ENCODE measurements at places on chromosomes 4 and X.
A peak's percentile ranks its signal among the peaks of the same experiment; 100 is the strongest.

- DNase-seq, result peak; percentile 7
Observed at GRCh38 chr4:158193171-158193749, 17.0 kb upstream of the TMEM144 start.

DNA sequence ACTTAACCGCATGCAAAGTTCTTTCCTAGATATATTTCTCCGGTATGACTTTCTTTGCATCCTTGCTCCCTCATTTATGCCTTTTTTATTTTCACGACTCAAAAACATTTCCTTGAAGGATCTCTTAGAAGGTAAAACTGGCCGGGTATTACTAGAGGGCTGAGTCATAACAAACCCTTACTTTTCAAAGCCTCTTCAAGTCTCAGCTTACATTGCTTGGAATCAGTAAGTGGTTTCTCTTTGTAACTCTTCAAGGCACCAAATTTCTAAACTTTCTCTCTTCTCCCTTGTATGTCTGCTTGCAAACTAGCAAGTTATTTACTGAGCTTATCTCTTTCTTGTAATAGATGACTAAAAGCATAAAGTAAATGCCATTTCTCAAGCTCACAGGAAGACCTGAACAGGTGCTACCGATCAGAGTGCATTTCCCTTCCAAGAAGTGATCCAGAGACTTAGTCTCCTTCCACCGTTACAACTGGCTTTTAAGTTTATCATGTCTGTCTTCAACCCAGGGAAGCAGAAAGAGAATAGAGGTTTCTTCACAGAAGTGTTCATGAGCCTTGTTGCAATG is 75.5 kb downstream of the ANXA10 start:
- no peak for DNase-seq

DNA sequence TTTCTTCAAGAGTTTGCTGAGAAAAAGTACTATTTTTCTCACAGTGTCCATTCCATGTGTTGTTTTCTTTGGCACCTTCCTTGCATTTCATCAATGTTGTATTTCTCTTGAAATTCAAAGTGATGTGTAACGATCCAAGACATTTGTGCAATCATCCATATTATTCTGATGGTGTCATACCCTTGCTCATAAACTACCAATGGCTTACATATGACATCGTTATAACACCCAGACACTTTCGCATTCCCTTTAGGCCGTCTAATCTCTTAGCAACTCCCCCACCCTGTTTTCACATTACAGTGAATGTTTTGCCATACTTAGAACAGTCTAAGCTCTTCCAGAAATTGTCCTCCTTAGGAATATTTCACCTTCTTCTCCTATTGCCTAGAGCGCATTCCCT is 1779.0 kb downstream of the PCDH7 start:
- no peak for DNase-seq

- no peak for DNase-seq
Observed at GRCh38 chr4:115485402-115485801, 372.0 kb upstream of the NDST4 start.

- no peak for DNase-seq
Observed at GRCh38 chrX:153668423-153669173, 5.0 kb downstream of the PNCK start.

- DNase-seq, result no peak
Observed at GRCh38 chr4:186236126-186236525, 8.8 kb downstream of the KLKB1 start.

DNA sequence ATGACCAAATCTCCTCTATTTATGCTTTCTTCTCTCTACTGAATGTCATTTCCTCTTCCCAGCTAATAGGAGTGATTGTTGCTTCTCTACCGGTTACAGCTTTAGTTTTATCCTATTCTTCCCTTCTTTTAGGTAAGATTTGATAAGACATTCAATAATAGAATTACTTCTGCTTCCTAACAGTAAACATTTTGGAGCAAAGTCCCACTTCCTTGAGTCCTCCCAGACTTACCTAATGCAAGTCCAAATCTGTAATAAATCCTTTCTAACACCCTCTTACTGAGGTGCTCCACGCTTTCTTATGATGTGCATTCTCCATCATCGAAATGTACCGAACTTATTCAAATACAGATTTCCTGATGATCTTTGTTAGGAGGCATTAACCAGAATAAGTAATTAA is 79.2 kb upstream of the GPM6A start:
- no peak for DNase-seq

DNA sequence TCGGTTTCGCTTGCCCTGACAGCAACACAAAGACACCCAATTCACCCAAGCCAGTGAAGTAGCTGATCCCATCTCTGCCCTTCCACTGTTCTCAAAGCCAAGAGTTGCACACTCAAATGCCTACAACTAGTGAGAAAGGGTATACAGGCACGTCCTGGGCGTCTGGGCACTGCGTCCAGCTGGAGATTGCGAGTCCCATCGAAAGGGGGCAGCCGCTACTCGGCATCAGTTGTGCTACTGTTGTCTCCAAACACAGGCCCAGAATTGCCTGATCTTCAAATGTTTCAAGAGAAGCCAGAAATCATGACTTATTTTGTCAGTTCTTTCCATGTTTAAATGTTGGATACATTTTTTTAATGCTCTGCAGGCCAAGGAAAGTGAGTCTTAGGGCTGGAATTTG is 487.8 kb downstream of the BCOR start:
- DNase-seq, result no peak

DNA sequence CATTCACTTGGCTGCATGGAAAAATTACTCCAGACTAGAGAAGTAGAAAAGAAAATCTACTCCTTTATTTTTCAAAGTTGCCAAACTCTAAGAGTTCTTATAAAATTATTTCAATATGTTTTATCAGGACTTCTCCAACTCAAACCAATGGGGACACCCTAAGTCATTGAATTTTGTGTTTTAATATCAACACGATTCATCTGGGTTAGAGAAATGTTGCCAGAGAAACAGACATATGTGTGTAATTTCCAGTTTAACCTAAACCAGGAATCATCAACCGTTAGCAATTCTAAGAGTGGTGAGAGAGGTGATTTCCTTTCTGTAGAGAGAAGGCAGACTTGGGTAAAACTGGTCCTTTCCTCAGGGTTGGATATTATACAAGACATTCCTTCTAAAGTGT is 291.8 kb downstream of the LDB2 start:
- DNase-seq, result no peak

- DNase-seq, result peak; percentile 2
Observed at GRCh38 chr4:110959041-110959643, 336.3 kb upstream of the PITX2 start.

DNA sequence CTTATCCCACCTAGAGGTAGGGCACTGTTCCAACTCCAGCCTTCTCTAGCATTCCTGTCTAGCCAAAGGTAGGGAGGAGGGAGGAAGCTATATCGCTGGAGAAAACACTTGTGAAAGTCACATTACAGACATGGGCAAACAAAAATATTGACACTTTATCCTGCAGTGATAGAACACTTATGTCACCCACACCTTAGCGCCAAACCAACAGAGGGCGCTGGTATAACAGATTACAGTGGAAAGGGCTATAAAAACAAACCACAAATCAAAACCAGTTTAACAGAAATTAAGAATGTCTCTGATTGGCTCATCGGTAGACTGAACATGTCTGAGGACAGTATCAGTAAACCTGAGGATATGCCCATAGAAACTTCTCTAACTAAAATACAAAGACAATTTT is 451.3 kb downstream of the TLL1 start:
- DNase-seq, result peak; percentile 10

DNA sequence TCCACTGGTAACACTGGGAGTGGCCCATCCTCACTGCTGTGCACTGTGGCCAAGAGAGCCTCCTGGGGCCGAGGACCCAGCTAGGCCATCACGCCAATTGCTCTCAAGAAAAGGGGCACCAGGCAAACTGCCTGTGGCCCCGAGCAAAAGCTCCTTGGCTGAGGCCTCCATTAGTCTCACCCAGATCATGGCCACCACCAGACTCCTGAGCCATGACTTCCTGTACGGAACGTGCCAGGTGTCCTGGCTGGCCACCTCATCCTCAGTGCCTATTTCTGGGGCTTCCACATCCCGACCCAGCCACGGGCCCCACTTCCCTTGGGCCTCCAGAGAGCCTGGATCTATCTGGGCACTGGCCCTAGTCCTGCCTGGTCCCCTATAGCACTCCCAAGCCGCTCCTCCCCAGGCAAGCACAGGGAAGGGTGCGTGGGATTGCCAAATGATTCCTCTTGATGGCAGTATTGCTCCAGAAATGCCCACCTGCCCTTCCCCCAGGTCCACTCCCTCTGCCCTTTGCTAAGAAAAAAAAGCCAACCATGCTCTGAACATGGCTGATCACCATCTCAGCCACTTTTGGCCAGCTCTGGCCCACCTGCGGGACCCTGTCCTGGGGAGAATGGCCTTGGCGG is 212.6 kb upstream of the AGTR2 start:
- DNase-seq, result peak; percentile 7

DNA sequence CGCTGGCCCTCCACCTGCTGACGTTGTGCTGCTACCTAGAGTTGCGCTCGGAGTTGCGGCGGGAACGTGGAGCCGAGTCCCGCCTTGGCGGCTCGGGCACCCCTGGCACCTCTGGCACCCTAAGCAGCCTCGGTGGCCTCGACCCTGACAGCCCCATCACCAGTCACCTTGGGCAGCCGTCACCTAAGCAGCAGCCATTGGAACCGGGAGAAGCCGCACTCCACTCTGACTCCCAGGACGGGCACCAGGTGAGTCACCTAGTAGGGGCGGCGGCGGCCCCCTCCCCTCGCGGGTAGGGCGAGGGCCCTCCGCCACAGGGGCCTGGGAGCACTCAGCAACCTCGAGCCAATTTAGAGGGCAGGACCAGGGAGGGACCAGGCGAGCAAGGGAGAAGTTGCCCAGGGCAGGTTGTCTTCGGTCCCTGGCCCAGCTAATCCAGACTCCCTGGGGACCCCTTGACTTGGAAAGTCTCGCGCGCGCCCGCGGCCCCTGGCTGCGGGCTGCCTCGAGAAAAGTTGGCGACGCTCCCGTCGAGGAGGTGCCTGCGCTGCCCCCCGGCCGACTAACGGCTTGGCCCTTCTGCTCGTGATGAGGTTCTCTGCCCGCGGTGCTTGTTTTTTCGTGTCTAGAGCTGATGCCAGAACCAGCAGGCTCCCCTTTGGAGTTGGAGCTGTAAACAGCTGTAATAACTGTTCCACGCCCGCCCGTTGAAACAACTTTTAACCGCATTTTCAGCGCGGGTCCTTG is 717 bp downstream of the EDA start:
- peak; percentile 34 for DNase-seq

DNA sequence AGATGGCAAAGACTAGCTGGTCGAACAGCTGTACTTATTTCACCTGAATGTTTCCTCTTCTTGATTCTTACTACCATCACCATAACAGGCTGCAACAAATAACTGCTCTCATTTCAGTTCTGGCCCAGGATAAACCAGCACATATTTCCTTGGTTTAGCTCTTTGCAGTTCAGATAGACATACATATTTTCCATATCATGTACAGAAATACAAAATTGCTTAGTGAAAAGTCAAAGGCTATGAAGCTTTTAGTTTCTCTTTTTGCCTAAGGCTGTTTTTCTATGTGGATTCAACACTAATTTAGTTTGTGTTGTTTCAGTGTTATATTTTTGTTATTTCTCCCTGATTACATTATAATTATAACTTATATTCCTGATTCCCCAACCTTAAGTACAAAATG is 103.6 kb upstream of the BMP3 start:
- DNase-seq, result no peak

DNA sequence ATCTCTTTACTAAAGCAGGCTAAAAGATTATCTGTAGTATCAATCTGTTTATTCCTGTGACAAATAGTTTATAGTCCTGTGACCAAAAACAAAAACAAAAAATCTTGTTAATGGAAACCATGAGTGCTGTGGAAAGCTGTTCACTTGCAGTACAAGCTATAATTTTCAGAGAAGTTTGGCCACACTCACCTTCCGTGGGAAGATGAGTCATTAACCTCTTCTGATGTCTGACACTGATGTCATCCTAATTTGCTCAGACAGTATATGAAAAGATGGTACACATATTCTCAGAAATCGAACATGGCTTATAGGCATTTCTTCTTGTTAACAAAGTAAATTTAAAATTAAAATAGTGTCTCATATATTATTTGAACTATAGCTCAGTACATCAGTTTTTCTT is 19.9 kb upstream of the ENPP6 start:
- DNase-seq, result no peak

GRCh38 chr4:24795666-24796381 is 451 bp downstream of the SOD3 start:
- DNase-seq, result no peak

DNA sequence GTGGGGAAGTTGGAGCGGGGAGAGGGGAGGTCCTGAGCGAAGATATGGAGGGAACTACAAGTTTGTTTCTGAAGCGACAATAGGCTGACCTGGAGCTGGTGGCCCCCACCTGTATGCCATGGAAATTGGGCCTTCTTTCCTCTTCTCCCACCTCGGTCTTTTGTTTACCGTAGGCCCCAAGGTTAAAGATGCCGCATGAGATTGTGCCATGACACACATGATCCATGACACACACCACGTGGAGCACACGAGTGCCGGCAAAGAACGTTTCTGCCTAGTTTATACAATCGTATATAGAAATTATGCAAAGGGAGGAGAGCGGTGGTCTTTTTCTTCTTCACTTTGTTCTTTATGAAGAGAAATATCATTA is 408 bp downstream of the TMEM33 start:
- DNase-seq, result no peak

DNA sequence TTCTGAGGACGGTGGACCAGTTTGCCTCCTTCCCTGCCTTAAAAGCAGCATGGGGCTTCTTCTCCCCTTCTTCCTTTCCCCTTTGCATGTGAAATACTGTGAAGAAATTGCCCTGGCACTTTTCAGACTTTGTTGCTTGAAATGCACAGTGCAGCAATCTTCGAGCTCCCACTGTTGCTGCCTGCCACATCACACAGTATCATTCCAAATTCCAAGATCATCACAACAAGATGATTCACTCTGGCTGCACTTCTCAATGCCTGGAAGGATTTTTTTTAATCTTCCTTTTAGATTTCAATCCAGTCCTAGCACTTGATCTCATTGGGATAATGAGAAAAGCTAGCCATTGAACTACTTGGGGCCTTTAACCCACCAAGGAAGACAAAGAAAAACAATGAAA is 255.3 kb downstream of the RAPGEF2 start:
- no peak for DNase-seq

- no peak for DNase-seq
Observed at GRCh38 chr4:18815081-18815778, 793.7 kb upstream of the LCORL start.

Data from NCI-H510A treated with DMSO at 0.1 percent for 48 hours (cell line).